ENCODE measurements at places on chromosomes 5 and 9. TPM values are rescaled to one million over a fixed set of nuclear protein-coding genes. Genes with fewer than 3 reads are reported as not detected.
A peak's percentile ranks its signal among the peaks of the same experiment; 100 is the strongest.

GRCh38 chr9:23539311-23539710 is 286.7 kb downstream of the ELAVL2 start:
- peaks cover 18% of the 10 kb centered on the region for H3K27me3 ChIP-seq
- H3K4me1 ChIP-seq, result no peaks in the 10 kb centered on the region
- no peak overlapping the region for H3K27ac ChIP-seq

DNA sequence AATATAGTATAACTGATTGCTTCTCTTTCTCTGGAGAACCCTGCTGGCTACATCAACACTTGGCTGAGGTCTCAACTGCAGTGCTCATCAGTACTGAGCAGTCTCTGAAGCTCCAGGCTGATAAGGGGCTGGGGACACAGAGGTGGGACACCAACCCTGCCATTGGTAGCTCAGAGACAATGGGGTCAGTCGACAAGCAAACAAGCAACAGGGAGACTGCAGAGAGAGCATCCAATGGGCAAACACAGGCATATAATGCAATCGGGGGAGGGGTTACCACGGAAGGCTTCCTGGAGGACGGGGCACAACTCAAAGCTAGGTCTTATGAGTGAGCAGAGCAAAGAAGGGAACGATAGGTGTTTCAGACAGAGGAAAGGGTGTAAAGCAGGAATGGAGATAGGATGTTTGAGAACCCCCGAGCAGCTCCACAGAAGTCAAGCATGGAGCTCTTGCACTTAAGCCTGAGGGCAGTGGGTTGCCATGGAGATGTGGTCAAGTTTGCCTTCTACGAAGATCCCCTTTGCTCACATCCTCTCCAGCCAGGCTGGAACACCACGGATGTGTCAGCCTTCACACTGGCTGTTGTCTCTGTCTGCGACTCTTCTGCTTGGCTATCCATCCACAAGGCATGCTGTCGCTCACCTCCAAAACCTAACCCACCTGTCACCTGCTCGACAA is 21.5 kb upstream of the AKNA start:
- H3K36me3 ChIP-seq, result no peaks in the 10 kb centered on the region
- no peaks in the 10 kb centered on the region for H3K27me3 ChIP-seq
- H3K4me3 ChIP-seq, result no peak overlapping the region
- peaks cover 12% of the 10 kb centered on the region for H3K4me1 ChIP-seq
- no peak for DNase-seq

DNA sequence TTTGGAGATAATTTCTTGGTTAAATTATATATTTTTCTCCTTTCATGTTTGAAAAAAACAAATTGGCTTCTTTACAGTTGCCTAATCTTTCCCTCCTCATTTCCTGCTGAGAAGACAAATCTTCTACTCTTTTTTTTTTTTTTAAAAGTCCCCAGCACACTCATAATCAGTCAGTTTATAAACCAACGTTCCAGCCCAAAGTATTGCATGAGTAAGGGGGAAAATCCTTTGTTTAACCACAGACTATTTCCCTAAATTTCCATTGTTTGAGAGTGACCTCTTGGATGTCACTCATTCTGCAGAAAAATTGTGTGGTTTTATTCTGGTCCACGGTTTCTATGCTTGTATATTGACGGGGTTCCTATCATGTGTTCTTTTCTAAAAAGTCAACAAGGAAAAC is 55.1 kb upstream of the TLR4 start:
- peaks cover 17% of the 10 kb centered on the region for H3K27me3 ChIP-seq
- H3K4me3 ChIP-seq, result no peak overlapping the region
- H3K4me1 ChIP-seq, result no peaks in the 10 kb centered on the region
- no peaks in the 10 kb centered on the region for H3K36me3 ChIP-seq
- no peak for DNase-seq

Gene FIBCD1
- not detected for total RNA-seq

DNA sequence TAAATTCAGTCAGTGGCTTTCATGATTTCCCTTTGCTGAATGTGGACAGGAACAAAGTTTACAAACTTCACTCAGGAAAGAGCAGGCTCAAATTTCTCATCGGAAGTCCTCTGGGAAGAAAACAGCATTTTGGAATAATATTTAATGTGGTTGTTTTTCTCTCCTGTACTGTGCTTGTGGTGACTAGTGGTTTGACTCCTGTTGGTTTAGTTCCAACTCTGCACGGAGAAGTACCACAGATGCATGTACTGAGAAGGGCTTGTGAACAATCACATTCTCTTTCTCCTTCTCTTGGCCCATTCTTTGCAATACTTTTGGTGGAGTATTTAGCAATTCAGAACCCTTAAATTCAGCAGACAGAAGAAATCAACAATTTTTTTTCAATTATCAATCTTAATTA is 13.3 kb downstream of the MPDZ start:
- no peaks in the 10 kb centered on the region for H3K4me1 ChIP-seq
- no peak overlapping the region for H3K4me3 ChIP-seq
- no peaks in the 10 kb centered on the region for H3K36me3 ChIP-seq

Gene PCDHB7
- total RNA-seq, result not detected

GRCh38 chr9:87197349-87198130 is 250.2 kb upstream of the GAS1 start:
- H3K27me3 ChIP-seq, result peaks cover 20% of the 10 kb centered on the region
- DNase-seq, result no peak
- H3K36me3 ChIP-seq, result no peaks in the 10 kb centered on the region
- H3K4me1 ChIP-seq, result peaks cover 4% of the 10 kb centered on the region

Gene CDC42SE2
- 149 TPM for total RNA-seq

Gene NOL8
- 59.7 TPM for total RNA-seq

- peaks cover 1% of the 10 kb centered on the region for H3K36me3 ChIP-seq
- no peak overlapping the region for H3K27ac ChIP-seq
- DNase-seq, result no peak
- H3K4me3 ChIP-seq, result peak overlapping the region; percentile 0
- H3K4me1 ChIP-seq, result peaks cover 19% of the 10 kb centered on the region
- H3K27me3 ChIP-seq, result peaks cover 82% of the 10 kb centered on the region
These were observed 1.4 kb downstream of the PCDH1 start for GRCh38 chr5:141876628-141877355.

- H3K36me3 ChIP-seq, result no peaks in the 10 kb centered on the region
- H3K4me3 ChIP-seq, result peak overlapping the region; percentile 77
- peaks cover 19% of the 10 kb centered on the region for H3K27me3 ChIP-seq
- DNase-seq, result peak; percentile 90
These were observed 21.9 kb upstream of the QSOX2 start for GRCh38 chr9:136267261-136268111.

GRCh38 chr5:90381213-90381929 is 28.2 kb downstream of the CETN3 start:
- H3K36me3 ChIP-seq, result no peaks in the 10 kb centered on the region
- H3K27ac ChIP-seq, result no peak overlapping the region
- H3K27me3 ChIP-seq, result peaks cover 13% of the 10 kb centered on the region
- no peak overlapping the region for H3K4me3 ChIP-seq
- H3K4me1 ChIP-seq, result no peaks in the 10 kb centered on the region
- DNase-seq, result no peak

- peaks cover 26% of the 10 kb centered on the region for H3K4me1 ChIP-seq
- peak overlapping the region; percentile 72 for H3K27ac ChIP-seq
- DNase-seq, result no peak
- H3K4me3 ChIP-seq, result no peak overlapping the region
- H3K36me3 ChIP-seq, result peaks cover 11% of the 10 kb centered on the region
These were observed 4.8 kb downstream of the NR2F1 start for GRCh38 chr5:93587597-93588351.

GRCh38 chr9:96437454-96437853 is 12.5 kb upstream of the HABP4 start:
- peaks cover 10% of the 10 kb centered on the region for H3K4me1 ChIP-seq
- H3K36me3 ChIP-seq, result no peaks in the 10 kb centered on the region
- no peak for DNase-seq
- no peak overlapping the region for H3K4me3 ChIP-seq

DNA sequence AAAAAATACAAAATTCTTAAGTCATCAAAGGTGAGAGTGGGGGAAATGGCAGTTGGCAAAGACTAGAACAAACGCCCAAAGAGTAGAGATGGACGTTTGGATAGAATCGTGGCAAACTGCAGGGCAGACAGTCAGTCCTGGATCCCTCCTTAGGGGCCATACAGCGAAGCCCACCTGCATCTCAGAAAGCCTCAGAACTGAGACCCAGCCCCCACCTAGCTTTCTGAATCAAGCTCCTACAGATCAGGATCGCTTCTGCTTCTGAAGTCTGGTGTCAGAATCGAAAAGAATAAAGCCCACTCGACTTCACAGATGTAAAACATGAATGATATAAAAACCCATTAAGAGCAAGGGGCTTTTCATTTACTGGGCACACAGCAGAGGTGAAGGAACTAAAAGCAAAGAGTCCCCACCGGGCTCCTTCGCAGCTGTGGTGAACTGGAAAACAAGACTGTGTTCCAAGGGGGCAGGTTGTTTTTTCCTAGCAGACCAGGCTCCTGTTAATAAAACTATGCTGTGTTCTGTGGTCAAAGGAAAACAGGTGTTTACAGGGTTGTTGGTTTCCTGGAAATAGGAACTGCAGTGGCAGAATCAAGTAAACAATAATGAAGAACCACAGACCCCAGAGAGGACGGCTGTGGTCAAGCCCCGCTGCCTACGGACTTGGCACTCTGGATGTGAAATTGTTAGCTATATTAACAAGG is 91.8 kb downstream of the TLE1 start:
- H3K27ac ChIP-seq, result no peak overlapping the region
- no peak for DNase-seq
- no peaks in the 10 kb centered on the region for H3K27me3 ChIP-seq
- no peak overlapping the region for H3K4me3 ChIP-seq

Gene DMRT3
- not detected for total RNA-seq

Gene GADD45G
- total RNA-seq, result 12.9 TPM

- H3K4me1 ChIP-seq, result no peaks in the 10 kb centered on the region
- no peak overlapping the region for H3K27ac ChIP-seq
- DNase-seq, result no peak
- H3K4me3 ChIP-seq, result no peak overlapping the region
These were observed 48.6 kb upstream of the ADCY2 start for GRCh38 chr5:7347377-7347776.

Gene CDH10
- not detected for total RNA-seq

GRCh38 chr9:23855873-23856604 is 30.0 kb upstream of the ELAVL2 start:
- H3K36me3 ChIP-seq, result peaks cover 3% of the 10 kb centered on the region
- no peaks in the 10 kb centered on the region for H3K4me1 ChIP-seq
- DNase-seq, result no peak
- no peak overlapping the region for H3K4me3 ChIP-seq
- H3K27ac ChIP-seq, result no peak overlapping the region
- H3K27me3 ChIP-seq, result peaks cover 4% of the 10 kb centered on the region

Gene PLEKHG4B
- not detected for total RNA-seq

Gene BAAT
- total RNA-seq, result not detected

GRCh38 chr5:94544031-94544650 is 74.3 kb downstream of the KIAA0825 start:
- no peak for DNase-seq
- no peak overlapping the region for H3K27ac ChIP-seq
- H3K4me1 ChIP-seq, result peaks cover 5% of the 10 kb centered on the region
- no peaks in the 10 kb centered on the region for H3K27me3 ChIP-seq

GRCh38 chr9:121246821-121247561 is 21.0 kb upstream of the GSN start:
- no peak overlapping the region for H3K27ac ChIP-seq
- DNase-seq, result no peak
- no peak overlapping the region for H3K4me3 ChIP-seq
- H3K4me1 ChIP-seq, result no peaks in the 10 kb centered on the region

Gene IL5
- total RNA-seq, result 0.35 TPM

Gene CORO2A
- total RNA-seq, result 6.2 TPM

GRCh38 chr5:123486951-123487655 is 24.9 kb upstream of the CSNK1G3 start:
- no peak overlapping the region for H3K4me3 ChIP-seq
- no peaks in the 10 kb centered on the region for H3K4me1 ChIP-seq
- no peak for DNase-seq
- peaks cover 34% of the 10 kb centered on the region for H3K27me3 ChIP-seq
- no peaks in the 10 kb centered on the region for H3K36me3 ChIP-seq
- H3K27ac ChIP-seq, result no peak overlapping the region

GRCh38 chr9:34376596-34377403 is at the start of gene MYORG:
Gene MYORG, minus strand, starts transcription at chr9:34376898. Its CDS starts 3,955 bp downstream, at chr9:34372943.
- H3K27ac ChIP-seq, result peak within 1 kb of the TSS; percentile 82
- H3K27me3 ChIP-seq, result peaks cover 4% of the 10 kb centered on the region
- DNase-seq, result peak; percentile 99
- H3K4me1 ChIP-seq, result peaks cover 40% of the 10 kb centered on the region

GRCh38 chr9:6383551-6384225 is 29.3 kb upstream of the UHRF2 start:
- H3K4me1 ChIP-seq, result no peaks in the 10 kb centered on the region
- H3K27ac ChIP-seq, result no peak overlapping the region
- DNase-seq, result no peak
- H3K27me3 ChIP-seq, result peaks cover 9% of the 10 kb centered on the region
- H3K36me3 ChIP-seq, result no peaks in the 10 kb centered on the region
- no peak overlapping the region for H3K4me3 ChIP-seq

DNA sequence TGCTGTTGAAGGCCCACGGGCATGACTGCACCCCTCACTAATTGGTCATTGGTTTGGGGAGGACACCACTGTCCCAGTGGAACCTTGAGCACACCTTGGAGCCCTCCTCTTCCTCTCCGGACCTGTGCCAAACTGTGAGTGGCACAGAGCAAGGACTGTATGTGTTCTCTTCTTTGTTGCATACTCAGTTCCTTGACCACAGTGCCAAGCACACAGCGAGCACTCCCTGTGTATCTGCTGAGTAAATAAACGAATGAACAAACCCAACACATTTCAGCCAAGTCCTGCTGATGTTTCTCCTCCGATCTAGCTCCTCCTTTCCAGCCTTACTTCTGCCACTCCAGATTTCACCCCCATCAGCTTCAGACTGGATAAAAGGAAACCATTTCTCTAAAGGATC is 2.7 kb upstream of the TRIM52 start:
- H3K4me1 ChIP-seq, result peaks cover 16% of the 10 kb centered on the region
- no peak overlapping the region for H3K4me3 ChIP-seq
- H3K36me3 ChIP-seq, result peaks cover 8% of the 10 kb centered on the region
- H3K27ac ChIP-seq, result no peak overlapping the region
- DNase-seq, result no peak

DNA sequence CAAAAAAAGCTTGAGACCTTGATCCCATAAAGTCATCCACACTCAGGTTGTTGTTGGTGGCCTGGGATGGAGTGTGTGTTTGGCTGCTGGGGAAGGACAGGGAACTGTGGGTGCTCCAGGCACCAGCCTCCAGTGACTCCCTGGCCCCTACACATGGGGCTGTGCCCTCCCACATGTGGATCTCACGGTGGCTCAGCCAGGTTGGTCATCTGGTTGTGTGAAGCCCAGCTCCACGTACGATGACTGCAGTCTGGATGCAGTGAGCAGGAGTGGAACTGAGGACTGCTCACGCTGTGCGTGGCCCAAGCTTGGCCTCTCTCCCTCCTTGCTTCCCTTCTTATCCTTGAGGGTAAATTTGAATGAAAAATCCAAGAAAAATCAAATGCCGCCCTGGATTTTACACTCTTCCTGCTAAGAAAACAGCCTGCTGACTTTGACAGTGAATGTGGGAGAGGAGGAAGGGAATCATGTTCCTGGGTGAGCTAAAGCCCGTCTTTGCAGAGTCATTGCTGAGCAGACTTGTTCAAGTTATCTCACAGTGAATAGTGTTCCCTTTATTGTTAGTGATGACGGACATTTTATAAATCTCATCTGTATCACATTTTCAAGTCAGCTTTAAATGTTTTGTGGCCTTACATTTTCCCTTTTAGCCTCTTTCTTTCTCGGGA is 65.1 kb upstream of the CACNA1B start:
- H3K27me3 ChIP-seq, result no peaks in the 10 kb centered on the region
- no peak overlapping the region for H3K4me3 ChIP-seq
- H3K27ac ChIP-seq, result no peak overlapping the region
- H3K36me3 ChIP-seq, result peaks cover 52% of the 10 kb centered on the region
